ENCODE measurements at places on chromosomes 7 and 10.

DNA sequence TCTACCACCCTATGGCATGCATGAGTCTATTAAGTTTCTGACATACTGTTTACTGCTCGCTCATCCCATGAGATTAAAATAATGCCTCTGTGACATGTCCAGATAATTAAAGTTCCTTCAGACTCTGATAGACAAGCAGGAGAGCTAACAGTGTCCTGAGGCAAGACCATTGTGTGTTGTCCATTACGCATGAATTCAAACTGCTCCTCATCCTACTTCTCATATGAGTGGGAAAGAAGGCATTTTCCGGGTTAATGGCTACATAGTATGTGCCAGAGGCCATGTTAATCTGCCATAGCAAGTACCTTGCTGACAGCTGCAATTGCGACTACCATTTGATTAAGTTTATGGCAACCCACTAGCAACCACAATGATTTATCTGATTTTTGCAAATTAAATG, 113.3 kb downstream of the GNAI1 start:
- no peak for DNase-seq

- no peak for DNase-seq
Measured at GRCh38 chr10:102450124-102450373, 1.3 kb downstream of the C10orf95 start.

GRCh38 chr7:34130558-34131295, 225.4 kb downstream of the BMPER start:
- DNase-seq: no peak

DNA sequence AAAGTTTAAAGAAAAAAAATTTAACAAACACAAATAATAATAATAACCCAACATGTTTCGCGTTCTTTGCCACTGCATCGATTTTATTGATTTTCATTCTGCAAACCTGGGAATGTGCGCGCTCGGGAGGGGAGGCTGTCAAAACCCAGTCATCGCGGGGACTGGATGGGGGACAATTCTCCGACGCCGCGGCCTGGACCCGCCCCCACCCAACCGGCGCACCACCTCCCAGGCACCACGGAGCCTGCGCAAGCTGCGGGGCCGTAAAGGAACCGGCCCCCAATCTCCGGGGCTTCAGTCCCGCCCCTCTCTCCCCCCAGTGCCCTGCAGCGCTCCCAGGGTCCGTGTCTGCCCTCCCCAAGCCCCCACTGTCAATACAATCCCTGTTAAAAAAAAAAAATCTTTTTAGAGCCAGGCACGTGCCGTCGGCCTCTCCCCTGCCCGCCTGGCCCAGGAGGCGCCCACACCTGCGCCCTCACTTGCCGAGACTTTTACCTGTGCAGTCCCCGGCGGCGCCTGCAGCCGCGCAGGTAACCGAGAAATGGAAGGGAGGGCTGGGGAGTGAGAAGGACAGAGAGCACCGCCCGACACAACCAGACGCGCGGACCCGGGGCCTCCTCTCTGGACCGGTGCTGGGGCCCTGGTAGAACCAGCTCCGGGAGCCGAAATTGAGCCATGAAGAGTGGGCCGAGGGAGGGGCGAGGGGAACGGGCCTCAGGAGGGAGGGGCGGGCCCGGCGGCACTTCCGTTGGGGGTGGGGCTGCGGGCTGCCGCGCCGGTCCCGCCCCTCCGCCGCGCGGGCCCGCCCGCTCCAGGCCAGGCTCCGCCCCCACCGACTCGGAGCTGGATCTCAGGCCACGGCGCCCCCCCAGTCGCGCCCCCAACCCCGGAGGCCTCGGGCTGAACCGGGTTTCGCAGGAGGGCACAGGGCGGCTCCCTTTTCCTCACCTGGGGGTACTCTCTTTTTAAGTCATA, 7.6 kb upstream of the ZNF503 start:
- DNase-seq: no peak

GRCh38 chr7:99096124-99096887, 47.6 kb downstream of the SMURF1 start:
- no peak for DNase-seq

GRCh38 chr10:22736134-22736533, 21.8 kb upstream of the PIP4K2A start:
- no peak for DNase-seq

GRCh38 chr7:38502289-38502688, 128.9 kb downstream of the AMPH start:
- no peak for DNase-seq

DNA sequence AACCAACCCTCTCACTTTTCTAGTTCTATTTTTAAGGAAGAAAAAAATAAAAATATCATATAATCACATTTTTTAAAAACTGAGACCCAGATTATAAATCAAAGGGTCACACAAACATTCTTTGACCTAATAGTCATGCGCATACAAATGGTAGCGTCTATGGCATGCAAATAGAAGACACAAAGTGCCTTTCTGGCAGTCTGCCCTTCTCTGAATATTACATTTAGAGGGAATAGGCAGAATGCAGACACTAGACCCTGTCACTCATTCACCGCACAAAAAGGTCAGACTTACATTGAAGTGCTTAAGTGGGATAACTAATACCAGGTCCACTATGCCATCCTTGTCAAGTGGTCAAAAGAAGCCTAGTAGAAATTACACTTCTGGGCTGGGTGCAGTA, 26.5 kb upstream of the FHIP2A start:
- no peak for DNase-seq

Data from iPS DF 6.9 (cell line).